Dermis microvascular lymphatic vessel endothelial cell (primary cell): ENCODE measurements at places on chromosomes 2 and 18. TPM values are rescaled to one million over a fixed set of nuclear protein-coding genes. Genes with fewer than 3 reads are reported as not detected.

DNA sequence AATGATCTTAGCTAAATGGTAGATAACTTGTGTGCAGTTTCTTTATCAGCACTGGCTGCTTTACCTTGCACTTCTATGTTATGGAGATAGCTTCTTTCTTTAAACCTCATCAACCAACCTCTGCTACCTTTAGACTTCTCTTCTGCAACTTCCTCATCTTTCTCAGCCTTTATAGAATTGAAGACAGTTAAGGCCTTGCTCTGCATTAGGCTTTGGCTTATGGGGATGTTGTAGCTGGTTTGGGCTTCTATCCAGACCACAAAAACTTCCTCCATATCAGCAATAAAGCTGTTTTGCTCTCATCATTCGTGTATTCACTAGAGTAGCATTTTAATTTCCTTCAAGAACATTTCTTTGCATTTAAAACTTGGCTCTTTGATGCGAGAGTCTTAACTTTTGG lies 123.7 kb downstream of the PIK3C3 start:
- DNase-seq, result no peak

Gene GKN2
- not detected in 2 replicates for total RNA-seq

- DNase-seq, result peak; percentile 43
These were observed 16.0 kb upstream of the DAW1 start for GRCh38 chr2:227855440-227855839.

Gene SERPINB2
- not detected in 2 replicates for total RNA-seq

DNA sequence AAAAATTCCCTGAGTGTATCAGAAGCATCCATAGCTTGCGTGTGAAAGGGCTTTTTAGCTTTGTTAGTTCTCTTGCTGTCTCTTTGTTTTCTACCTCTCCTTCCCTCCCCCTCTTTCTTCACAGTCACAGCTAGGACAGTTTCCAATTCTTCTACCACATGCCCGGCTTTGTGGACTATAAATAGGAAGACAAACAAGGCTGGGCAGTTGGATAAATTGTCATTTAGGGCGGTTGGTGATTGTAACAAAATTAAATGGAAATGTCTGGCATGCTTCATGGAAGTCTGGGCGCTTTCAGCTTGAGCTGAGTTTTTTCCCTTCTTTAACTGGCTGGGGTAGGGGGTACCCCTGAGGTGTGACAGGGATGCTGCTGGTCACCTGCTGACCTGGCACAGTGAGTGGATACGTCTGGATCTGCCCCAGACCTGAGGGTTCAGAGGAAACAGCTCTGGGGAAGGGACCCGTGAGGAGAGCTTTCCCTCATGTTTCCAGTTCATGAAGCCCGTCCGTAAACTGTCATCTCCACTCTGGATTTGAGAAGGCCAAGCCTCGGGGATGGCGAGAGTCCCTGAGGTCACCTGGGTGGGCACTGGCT lies 29.0 kb upstream of the GIGYF2 start:
- no peak for DNase-seq

DNA sequence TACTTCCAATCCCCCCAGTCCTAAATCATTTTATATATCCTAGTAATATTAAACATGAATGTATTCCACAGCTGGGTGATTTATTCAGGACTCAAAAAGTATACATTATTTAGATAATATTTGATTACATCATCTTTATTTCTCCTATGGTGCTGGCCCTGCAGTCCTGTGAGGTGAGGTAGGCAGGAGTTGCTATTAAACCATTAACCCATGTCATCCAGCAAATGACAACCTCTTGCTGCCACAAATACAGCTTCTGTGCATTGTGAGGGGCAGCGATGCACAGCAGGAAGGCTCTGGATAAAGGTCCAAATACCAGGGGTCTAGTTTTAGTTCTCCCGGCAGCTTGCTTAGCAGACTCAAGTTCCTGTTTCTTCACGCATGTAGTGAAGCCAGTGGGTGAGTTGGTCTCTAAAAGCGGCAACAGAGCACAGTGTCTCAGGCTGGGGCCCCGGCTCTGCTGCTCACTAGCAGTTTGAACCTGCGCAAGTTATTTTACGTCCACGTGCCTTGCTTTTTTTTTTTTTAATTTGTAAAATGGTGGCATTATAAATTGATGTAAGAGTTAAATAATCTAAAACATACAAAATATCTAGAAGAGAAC lies 36.1 kb downstream of the INSIG2 start:
- DNase-seq, result no peak

Gene UGT1A10
- total RNA-seq, result not detected in 2 replicates

- no peak for DNase-seq
These were observed 66.9 kb upstream of the DLX2 start for GRCh38 chr2:172169611-172170010.

- DNase-seq, result no peak
These were observed 21.7 kb upstream of the POLI start for GRCh38 chr18:54247511-54248175.

DNA sequence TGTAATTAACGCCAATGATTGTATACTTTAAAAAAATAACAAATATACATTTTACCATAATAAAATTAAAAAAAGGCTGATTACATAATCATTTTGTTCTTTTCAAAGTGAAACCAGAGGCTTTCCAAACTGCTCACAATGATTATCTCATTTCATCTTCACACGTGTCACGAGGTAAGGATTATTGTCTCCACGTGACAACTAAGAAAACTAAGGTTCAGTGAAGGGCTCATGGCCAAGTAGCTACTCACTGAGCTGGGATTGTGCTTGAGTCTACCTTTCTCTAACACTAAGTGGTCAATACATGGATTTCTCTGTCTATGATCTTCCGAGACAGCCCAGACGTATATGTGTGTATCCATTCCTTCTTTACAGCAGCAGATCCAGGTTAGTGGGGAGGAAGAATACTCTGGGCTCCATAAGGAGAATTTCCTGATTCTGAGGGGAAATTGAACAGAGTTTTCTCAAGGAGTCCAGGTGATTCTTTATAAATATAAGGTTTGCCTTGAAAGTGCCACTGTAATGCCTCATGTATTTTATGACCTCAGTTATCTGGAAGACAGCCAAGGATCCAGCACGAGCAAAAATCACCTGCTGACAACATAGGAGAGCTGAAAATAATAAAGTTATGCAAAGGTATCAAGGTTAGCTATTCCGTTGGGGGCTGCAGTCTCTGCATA lies 25.6 kb upstream of the ACSL3 start:
- peak; percentile 9 for DNase-seq

GRCh38 chr18:51417643-51418483 lies 220.4 kb upstream of the MEX3C start:
- no peak for DNase-seq

Gene UGT1A4
- not detected in 2 replicates for total RNA-seq

DNA sequence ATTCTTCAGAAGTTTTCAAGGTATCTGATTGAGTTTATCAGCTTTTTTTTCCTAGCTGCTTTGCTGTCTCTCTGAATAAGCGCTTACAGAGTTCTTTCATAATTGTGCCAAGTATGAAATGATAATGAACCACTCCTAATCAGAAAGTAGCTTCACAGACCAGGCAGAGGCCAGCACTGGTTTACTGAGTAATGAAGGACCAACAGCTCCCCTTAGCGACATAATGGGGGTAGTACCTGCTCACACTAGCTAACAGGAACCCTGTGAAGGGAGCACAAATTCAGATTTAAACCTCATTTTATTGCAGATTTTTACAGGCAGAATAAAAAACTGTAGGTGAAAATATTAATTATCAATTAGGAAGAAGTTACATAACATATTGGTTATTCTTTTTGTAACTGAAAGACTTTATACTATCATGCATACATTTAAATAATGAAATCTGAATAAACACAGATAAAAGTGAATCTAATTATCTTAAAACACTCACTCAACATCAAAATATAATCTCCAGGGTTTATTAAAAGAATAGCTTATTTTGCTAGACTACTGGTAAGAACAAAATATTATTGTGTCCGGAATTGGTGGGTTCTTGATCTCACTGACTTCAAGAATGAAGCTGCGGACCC lies 53.7 kb upstream of the LRRC30 start:
- DNase-seq, result peak; percentile 63

DNA sequence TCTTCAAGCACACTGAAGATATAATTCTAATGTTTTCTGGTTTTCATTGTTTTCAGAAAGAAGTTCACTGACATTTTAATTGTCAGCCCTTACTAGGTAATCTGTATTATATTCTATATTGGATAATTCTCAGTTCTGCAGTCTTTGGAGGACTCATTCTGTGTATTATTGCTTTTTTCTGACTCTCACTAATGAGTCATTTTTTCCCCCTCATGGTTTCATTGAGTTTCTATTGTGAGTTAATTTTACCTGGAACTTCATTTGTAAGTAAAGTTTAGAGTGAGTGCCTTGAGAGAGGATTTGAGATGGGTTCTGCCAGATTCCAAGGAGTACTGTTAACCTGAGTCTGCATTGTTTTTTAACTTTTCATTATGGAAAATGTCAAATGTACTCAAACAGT lies 90.4 kb upstream of the LYPD1 start:
- no peak for DNase-seq

Gene NOSTRIN
- 2.5 and 2.8 TPM in 2 replicates for total RNA-seq

DNA sequence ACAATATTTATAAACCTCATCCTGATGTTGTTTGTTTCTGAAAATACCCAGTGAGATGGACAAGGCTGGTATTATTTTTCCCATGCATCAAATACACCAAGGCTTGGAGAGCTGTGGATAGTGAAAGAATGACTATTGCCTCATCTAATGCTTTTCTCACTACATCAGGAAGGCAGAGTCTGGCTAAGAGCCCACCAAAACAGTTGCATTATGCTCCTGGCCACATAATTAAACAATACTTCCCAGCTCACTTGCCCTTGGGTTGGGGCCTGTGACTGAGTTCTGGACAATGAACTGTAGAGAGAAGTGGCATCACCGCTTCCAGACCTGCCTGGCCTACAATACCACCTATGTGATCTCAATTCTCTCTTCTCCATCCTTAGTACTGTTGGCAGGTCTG lies 46.4 kb upstream of the REEP1 start:
- DNase-seq, result peak; percentile 92

Gene CPO
- not detected in 2 replicates for total RNA-seq

Gene TMEM182
- total RNA-seq, result 0.39 and 1.0 TPM in 2 replicates

- peak; percentile 36 for DNase-seq
These were observed 46.4 kb upstream of the SELENOI start for GRCh38 chr2:26299471-26300101.

- DNase-seq, result peak; percentile 55
These were observed 66.4 kb downstream of the MYO1B start for GRCh38 chr2:191311627-191312026.

DNA sequence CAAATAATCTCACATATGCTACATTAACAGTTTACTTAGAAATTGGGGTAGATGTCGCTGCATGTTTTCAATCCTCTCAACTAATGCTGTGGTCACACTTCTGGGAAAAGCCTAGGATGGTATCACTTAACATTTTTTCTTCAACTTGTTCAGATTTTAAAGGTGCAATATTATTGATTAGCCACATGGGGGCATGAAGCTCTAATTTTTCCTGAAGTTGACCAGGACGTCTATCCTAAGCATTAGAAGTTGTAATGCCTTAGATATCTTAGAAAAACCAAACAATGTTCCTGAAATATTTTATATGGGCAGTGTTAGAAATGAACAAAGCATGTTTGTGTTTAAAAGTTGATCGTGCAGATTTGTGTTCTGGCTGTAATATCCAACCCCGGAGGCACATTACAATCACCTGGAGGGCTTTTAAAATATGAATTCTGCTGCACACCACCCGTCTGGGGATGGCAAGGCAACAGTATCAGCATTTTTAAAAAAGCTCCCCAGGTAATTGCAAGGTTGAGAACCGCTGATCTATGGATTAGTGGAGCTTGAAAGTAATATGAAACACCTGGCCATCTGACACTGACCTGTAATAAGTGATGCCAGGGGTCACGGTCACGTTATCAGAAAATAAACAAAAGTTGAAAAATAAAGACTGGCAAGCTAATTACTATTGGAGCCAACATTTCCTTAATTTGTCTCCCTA lies 100.5 kb upstream of the LMAN1 start:
- peak; percentile 59 for DNase-seq

Gene SCN2A
- total RNA-seq, result under 0.01 TPM in 2 replicates

DNA sequence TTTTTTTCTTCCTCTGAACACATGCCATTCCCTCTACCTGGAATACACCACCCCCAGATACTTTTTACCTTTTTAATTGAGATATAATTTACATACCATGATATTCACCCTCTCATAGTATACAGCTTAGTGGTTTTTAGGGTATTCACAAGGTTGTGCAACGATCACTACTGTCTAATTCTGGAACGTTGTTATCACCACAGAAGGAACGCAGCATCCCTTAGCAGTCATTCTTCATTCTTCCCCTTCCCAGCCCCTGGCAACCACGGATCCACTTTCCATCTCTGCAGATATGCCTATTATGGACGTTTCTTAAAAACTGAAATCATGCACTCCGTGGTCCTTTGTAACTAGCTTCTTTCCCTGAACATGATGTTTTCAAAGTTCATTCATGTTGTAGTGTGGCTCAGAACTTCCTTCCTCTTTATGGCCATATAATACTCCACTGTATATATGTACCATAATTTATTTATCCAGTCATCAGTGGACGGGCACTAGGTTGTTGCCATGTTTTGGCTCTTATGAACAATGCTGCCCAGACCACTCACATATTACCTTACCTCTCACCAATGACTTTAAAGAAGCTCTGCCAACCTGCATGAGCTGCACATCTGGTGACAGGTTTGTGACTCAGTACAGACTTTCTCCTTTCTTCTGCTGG lies 168.9 kb downstream of the CTIF start:
- no peak for DNase-seq

Gene LYG1
- total RNA-seq, result 0.13 and 0.51 TPM in 2 replicates

Gene TRAPPC12
- total RNA-seq, result 27.0 and 35.3 TPM in 2 replicates

Gene MYO5B
- total RNA-seq, result 0.25 and 0.51 TPM in 2 replicates

- peak; percentile 8 for DNase-seq
These were observed 1677.7 kb downstream of the SUCLG1 start for GRCh38 chr2:82781176-82781915.

- no peak for DNase-seq
These were observed 23.5 kb downstream of the WNT10A start for GRCh38 chr2:218904176-218904575.

DNA sequence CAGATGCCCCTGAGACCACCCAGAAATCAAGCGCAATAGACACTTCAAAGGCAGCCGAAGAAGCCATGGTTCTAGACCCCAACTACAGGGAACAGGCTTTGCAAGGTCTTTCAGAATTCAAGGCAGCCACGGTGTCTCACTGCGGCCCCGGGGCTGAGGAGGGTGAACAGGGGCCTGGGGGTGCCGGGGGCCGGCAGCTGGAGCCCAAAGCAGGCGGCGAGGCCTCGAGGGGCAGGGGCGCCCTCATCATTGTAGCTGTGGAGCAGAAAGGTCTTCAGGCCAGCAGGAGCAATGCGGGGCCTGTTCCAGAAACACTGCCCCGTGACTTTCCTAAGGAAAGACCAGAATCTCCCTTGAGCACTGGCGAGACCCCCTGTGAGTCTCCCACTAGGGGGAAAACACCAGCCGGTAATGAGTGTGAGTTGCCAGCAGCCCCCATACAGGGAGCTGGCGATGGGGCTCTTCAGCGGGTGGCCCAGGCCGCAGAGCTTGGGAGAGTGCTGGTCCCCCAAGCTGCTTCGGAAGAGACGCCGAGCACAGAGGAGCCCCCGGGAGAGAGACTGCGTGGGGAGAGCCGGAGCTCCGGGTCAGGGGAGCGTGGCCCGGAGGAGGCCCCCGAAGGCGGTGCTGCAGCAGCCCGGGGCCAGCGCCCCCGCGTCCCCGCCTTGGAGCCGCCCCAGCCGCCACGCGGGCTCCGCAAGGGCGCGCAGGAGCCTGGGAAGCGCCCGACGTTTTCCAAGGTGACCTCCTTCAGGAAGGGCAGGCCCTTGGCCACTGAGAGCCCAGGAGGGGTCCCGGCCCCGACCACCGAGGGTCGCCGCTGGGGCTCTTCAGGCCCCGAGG lies 79.1 kb downstream of the ARHGEF4 start:
- DNase-seq, result no peak
